CD14-positive monocyte (primary cell): ENCODE measurements at places on chromosomes 12 and 14.

DNA sequence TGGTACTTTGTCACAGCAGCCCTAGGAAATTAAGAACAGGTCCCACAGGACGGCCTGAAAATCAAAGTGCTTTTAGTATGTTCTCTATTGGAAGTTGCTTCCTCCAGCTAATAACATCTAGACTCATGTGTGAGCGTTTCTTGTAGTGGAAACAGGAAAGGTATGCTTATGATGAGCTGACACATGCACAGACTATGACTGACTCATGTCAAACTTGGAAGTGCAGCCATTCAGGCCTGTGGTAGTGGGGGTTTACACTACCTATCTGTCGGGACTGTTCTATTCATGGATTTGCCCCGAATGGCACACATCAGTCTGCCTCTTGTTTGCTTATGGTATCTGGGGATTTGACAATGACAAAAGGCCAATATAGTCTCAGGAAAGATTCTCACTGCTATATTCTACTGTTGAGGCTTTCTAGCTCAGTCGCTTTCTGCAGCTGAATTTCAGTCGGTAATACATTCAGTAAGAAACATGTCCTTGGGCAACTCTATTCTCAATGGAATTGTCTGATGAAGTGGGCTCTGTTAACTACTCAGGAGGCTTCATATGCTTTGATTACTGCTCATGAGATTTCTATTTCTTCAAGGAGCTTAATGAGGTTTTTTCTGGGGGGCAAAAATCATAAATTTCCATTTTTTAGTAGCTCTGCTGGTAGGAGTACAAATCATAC, 270.3 kb upstream of the DAAM1 start:
- no peaks in the 10 kb centered on the region for H3K27me3 ChIP-seq
- H3K4me3 ChIP-seq, result no peak overlapping the region
- no peaks in the 10 kb centered on the region for H3K36me3 ChIP-seq
- H3K4me1 ChIP-seq, result no peaks in the 10 kb centered on the region
- DNase-seq, result no peak
- H3K27ac ChIP-seq, result no peak overlapping the region

DNA sequence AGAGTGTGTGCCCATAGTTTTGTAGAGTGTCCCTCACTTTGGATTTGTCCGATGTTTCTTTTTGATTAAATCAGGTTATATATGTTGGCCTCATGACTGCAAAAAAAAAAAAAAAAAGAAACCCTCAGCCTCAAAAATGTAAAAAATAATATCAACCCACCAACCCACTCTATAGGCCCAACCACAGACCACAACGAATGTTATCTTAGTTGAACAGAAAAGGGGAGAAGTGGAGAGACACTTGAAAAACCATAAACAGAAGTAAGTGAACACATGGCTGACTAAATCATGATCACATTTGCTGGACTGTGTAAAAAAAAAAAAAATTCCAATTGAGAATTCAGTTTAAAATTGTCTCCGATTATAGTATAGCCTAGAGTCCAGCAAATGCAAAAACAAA, 45.5 kb upstream of the ST8SIA1 start:
- H3K4me3 ChIP-seq, result no peak overlapping the region
- H3K4me1 ChIP-seq, result peaks cover 11% of the 10 kb centered on the region
- H3K27ac ChIP-seq, result no peak overlapping the region
- no peak for DNase-seq
- no peaks in the 10 kb centered on the region for H3K27me3 ChIP-seq

DNA sequence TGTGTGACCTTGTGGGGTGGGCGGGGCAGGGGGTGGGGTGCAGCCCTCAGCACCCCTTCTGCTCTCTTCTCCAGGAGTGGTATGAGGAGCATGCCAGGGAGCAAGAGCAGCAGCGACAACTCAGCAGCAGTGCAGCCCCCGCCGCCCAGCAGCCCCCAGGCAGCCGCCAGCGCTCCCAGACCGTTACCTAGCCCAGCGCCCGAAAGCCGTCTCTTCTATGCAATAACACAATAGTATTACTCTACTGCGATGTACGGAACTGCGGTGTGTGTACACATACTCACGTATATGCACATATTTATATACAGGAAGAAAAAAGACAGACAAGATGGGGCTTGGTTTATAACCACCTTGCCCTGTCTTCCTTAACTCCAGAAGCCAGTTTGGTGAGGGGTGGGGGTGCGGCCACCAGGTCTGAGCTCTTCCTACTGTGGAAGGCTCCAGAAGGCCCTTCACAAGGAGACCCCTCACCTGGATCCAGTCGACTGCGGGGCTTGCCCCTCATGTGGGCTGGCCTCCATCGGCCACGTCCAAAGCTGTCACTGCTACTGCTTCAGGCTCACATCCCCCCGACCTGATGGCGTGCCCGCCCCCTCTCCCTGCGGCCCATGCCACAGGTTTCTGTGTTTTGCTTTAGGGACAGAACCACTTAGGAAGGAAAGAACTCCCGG, 38.9 kb downstream of the SLC8B1 start:
- H3K27me3 ChIP-seq, result no peaks in the 10 kb centered on the region
- no peak overlapping the region for H3K4me3 ChIP-seq
- no peak for DNase-seq
- peaks cover 90% of the 10 kb centered on the region for H3K36me3 ChIP-seq

- no peak for DNase-seq
- H3K36me3 ChIP-seq, result no peaks in the 10 kb centered on the region
- H3K27me3 ChIP-seq, result no peaks in the 10 kb centered on the region
- H3K27ac ChIP-seq, result no peak overlapping the region
Measured at GRCh38 chr12:31531893-31532292, 59.0 kb downstream of the DENND5B start.

- no peaks in the 10 kb centered on the region for H3K27me3 ChIP-seq
- no peaks in the 10 kb centered on the region for H3K4me1 ChIP-seq
- H3K36me3 ChIP-seq, result peaks cover 97% of the 10 kb centered on the region
- no peak overlapping the region for H3K27ac ChIP-seq
- H3K4me3 ChIP-seq, result no peak overlapping the region
Measured at GRCh38 chr12:109504068-109504467, 26.6 kb downstream of the UBE3B start.
